Hypothalamus (tissue), 51 donors: ENCODE measurements at places on chromosomes 2 and 18.

GRCh38 chr2:144500563-144500962, 19.4 kb downstream of the ZEB2 start:
- no peak for DNase-seq

DNA sequence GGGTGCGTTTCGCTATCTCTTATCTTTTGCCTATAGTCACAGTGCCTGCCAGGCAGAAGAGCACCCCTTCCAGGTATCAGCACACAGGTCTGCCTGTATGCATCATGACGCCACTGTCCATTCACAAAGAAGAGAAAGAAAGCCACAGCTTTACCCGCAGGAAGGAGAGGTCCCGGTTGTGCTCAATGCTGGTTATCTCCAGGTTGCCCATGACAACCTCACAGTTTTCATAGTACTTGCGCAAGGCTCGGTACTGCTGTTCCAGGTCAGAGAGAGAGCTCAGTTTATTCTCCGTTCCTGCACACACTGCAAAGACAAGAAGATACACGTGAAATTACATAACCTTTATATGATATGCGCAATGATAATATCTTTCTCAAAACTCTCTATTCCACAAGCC, 414.0 kb downstream of the ERBB4 start:
- DNase-seq = no peak

GRCh38 chr18:75009296-75009695, 199.6 kb downstream of the PTGR3 start:
- no peak for DNase-seq

- no peak for DNase-seq
Measured at GRCh38 chr2:127388423-127389164, 819 bp upstream of the MAP3K2 start.

- DNase-seq = no peak
Measured at GRCh38 chr2:59912042-59912441, 641.4 kb downstream of the BCL11A start.

DNA sequence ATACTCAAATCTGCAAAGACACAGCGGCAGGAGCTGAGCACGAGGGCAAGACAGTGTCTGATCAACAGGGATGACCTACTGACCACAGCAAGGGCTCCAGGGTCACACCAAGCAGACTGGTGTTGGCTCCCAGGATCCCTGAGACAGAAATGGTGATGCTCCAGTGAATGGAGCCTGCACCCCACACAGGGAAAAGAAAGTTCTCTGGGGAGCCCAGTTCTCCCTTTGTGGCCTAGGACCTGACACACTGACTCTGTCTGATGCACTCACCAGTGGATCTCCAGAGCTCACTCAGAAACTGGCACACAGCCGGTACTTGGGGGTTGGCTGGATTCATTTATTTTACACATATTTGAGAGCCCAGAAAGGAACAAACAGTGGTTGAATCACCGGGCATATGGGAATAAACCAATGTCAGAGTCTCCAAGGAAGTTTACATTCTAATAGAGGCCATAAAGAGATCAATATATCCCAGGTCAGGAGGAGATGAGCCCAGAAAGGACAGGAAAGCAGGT, 215.6 kb upstream of the ARL4C start:
- no peak for DNase-seq

DNA sequence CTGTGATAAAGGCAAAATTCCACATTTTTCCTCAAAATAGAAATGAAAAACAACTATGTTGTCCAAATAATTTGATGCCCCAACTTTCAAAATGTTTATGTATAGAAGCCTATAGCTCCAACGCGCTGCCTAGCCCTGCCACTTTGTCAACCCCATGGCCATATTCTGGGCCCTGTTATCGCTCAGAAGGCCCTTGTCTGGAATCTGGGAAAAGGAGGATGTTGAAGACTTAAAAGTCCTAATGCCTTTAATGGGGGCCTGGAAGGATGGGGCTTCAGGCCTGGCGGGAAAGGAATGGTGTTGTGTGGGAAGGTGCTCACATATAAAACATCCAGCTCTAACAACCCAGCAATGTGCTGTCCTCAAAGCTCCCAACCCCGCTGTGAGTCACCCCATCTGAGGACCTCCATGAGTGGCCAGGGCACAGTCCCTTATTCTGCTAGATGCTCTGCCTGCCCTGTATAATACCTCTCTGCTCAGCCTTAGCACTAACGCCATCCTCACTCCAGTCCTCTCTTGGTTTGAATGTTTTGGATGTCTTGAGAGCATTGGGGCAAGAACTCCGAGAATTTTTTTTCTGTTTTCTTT, 86.0 kb downstream of the ACSL3 start:
- DNase-seq = no peak
